ENCODE measurements at places on chromosomes 7 and 10.

DNA sequence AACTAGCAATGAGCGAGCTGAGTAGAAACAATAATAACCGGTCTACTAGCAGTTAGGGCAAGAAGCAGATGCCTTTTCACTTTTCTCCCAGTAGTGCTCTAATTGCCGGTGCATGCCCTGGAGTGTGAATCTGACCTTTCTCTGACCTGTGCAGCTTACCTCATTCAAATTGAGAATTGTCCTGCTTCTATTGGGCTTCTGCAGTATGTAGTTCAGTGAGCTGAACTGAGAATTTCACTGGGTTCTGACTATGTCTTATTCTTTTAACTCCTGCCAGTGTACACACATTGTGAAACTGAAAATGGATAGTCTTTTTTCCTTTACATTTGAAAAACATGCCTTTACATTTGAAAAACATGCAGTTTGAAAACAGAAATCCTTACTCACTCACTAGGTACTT is 157.9 kb upstream of the GRM3 start:
- no peak for DNase-seq

GRCh38 chr7:145986248-145986874 is 130.2 kb upstream of the CNTNAP2 start:
- no peak for DNase-seq

GRCh38 chr7:92872701-92873100 is 36.3 kb upstream of the CDK6 start:
- DNase-seq, result no peak

GRCh38 chr7:153550173-153550572 is 502.0 kb upstream of the DPP6 start:
- no peak for DNase-seq

- no peak for DNase-seq
These were observed 1083.6 kb upstream of the PHF14 start for GRCh38 chr7:9890092-9890491.

DNA sequence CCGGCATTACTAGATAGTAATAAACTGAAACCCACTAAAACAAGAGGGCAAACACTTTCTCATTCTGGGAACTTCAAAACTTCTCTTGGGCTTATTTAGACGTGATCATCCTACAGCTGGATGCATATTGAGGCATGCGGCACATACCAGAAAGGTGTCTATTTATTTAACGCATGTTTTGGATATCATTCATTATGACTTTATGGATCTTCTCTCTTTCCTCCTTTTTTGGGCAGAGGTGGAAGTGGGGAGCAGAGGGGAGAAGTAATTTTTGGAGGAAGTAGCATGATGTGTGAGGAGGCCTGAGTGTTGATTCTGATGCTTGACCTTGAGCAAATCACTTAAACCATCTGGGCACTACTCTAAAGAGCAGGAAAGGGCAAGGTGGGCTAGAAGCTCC is 270.6 kb downstream of the TRIL start:
- no peak for DNase-seq

GRCh38 chr7:65798111-65799075 is 74.5 kb upstream of the VKORC1L1 start:
- DNase-seq, result no peak

DNA sequence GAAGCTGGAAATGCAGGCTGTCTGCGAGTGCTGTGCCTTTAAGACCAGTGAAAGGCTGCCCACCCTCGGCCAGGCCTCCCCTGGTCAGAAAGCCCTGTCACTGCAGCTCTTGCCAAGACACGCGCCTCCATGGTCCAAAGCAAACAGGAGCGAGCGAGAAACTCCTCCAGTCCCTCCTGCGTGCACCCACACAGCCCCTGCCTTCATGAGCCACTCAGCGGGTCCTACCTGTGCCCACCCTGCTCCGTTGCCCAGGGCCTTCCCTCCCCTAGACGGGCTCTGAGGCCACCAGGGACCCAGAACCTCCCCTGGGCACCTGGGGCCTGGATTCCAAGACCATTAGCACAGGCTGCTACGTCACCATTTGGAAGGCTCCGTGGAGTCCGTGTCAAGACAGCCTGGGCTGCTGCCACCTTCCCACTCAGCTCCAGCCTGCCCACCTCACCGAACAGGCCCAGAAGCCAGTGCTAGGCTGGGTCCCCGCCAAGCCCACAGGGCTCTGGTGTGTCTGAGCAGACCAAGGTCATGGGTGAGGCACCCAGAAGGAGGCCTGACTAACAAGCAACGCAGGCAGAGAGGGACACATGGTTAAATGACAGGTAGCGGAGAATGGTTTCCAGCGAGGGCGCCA is 144.5 kb downstream of the NEURL1 start:
- DNase-seq, result no peak

DNA sequence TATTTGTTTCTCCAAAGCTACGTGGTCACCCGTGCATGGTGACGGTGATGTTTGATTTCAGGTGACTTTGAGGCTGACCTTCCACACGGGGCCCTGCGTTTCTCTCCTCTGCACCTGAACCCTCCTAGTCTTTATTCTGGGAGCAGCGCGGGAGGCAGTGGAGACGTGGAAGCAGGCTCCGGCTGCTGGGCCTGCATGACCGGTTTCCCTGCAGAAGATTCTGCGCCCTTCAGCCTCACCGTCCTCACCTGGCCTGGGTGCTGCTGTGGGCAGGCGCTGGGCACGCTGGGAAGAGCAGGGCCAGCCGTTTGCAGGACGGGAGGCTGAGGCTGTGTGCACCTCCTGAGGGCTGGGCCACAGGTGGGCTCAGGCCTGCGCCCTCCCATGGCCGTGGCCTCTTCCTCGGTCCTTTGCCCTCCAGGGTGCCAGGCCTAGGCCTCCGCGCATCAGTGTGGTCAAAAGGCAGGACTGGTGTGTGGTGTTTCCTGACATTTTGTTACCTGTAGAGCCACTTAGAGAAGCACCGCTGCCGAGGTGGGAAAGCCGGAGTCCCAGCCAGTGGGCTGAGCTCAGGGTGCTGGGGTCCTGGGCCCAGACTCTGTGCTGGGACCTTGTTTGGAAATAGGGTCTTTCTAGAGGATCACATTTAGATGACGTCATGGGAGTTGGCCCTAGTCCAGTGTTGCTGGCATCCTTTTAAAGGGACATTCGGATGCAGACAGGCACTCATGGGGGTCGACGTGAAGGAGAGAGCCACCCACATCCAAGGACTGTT is 478.3 kb downstream of the DNAJB6 start:
- no peak for DNase-seq

GRCh38 chr7:69374044-69374425 is 224.2 kb upstream of the AUTS2 start:
- DNase-seq, result no peak

DNA sequence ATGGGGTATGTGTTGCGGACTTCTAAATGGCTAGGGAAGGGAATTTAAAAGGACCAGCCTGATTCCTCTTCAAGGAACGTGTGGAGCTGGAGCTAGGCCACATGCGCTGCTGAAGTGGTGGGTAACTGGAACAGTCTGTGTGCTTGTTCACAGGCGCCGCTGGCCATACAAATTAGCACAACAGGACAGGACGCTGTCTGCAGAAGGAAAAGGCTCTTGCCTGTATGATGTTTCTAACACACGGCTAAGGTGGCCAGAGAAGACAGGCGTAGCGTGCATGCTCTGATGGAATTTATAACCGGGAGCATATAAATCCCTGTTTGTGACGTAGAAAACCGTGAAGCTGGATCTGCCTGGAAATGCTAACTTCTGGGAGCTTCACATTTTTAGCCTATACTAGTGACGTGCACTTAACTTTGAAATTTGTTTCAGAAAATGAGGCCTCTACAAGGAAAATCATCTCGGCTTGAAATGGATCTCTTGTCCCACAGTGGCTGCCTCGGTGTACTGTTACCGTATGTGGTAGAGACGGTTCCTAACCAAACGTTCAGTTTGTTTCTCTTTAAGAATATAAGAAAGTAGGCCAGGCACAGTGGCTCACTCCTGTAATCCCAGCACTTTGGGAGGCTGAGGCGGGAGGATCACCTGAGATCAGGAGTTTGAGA is 569.4 kb downstream of the PTPRN2 start:
- no peak for DNase-seq

- no peak for DNase-seq
These were observed 34.1 kb upstream of the SFRP5 start for GRCh38 chr10:97805949-97806348.

- DNase-seq, result no peak
These were observed 407.1 kb downstream of the NEBL start for GRCh38 chr10:20489961-20490360.

DNA sequence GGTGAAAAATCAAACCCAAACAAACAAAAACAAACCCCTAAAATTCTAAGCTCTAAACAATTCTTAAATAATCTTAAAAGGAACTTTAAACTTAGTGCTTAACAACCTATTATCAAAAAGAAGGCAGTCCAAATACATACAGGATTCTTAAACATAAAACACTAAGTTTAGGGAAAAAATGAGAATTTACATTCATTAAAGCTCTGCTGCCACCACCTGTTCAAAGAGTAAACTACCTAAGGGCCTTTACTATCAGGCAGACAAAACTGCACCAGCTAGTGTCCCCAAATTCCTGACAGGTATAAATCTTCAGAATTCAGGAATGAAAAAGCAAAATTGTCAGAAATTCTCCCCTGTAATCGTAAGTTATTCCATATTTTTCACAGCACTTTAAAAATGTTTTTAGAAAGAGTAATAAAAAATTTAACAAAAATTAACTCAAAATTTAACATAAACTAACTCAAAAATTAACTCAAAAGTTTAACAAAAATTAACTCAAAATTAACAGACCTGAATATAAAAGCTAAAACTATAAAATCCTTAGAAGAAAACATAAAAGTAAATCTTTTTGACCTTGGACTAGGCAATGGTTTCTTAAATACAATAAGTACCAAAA is 55.1 kb downstream of the PDZD8 start:
- no peak for DNase-seq

DNA sequence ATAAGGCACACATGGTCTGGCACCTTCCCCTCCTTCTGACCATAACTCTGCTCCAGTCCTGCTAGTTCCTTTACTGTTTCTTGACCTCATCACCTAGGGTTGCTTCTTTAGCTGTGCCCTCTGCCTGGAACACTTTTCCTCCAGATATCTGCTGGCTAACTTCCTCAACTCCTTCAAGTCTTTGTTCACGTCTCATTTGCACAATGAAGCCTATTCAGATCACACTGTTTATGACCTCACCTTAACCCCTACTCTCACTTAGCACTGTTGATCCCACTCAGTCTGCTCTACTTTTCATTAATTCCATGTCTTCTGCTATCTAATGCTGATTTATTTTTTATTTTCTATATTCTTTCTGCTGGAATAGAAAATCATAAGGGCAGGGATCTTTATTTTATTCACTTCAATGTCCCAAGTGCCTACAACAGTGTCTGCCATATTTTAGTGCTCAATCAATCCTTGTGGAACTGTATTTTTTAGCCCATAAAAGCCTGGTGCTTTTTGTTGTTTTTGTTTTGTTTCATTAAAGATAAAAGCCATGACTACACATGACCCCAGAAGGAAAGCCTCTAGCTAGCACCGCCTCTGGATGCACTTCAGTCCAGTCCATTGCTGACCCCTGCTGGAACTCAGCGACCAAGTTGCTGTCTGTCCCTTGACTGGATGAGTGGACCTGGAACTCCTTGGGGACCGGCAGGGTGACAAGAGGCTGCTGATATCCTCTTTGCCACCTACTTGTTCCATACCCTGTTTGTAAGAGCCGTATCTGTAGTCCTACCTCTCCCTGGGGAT is 12.3 kb downstream of the KLF14 start:
- no peak for DNase-seq

GRCh38 chr10:122113161-122113944 is 124.4 kb downstream of the TACC2 start:
- no peak for DNase-seq

DNA sequence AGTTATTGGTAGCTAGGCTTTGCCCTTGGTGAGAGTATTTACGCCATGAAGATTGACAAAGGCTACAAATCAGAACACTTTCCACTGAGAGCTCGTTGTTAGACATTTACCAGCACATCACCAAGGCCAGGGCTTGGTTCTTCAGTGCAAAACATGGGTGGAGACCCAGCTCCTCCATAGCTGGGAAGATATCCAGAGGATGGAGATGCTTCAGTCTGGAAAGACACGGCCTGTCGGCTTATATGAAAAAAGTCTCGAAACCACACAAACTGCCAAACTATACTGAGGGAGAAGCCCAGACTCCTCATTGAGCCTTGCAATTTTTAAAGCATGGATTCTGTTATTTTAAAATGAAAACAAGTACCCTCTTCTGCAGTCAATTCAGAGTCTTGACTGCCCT is 83.4 kb upstream of the ANLN start:
- DNase-seq, result no peak

- no peak for DNase-seq
These were observed 405.5 kb upstream of the C7orf33 start for GRCh38 chr7:148185041-148185440.

DNA sequence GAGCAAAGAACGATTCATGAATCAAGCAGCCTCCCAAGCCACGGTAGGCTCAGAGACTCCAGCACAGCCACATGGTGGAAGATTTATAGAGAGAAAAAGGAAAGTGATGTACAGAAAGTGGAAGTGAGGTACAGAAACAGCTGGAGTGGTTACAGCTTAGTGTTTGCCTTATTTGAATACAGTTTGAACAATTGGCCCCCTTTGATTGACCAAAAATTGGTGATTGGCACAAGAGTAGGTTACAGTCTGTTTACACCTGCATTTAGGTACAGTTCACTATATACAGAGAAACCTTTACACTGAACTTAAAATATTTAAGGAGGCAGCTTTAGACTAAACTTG is 136.4 kb upstream of the ASAH2 start:
- DNase-seq, result no peak

- DNase-seq, result no peak
These were observed 11.5 kb upstream of the PLAU start for GRCh38 chr10:73899423-73899822.

DNA sequence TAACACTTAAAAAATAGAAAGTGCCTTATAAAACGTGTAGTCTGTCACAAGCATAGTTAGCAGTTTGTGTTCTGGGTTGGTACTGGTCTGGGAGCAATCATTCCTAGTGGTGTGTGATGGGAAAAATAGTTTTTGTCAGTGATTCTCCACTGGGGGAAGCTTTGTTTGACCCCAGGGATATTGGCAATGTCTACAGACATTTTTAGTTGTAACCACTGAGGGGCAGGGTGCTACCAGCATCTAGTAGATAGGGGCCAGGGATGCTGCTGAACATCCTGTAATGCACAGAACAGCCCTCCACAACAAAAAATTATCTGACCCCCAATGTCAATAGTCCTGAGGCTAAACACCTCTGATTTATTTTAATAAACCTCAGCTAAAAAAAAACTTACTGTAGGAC is 51.6 kb upstream of the CREB5 start:
- no peak for DNase-seq

- DNase-seq, result no peak
These were observed 26.1 kb downstream of the LRRTM3 start for GRCh38 chr10:66951896-66952295.

- DNase-seq, result no peak
These were observed 303.6 kb upstream of the PITRM1 start for GRCh38 chr10:3476186-3476585.

DNA sequence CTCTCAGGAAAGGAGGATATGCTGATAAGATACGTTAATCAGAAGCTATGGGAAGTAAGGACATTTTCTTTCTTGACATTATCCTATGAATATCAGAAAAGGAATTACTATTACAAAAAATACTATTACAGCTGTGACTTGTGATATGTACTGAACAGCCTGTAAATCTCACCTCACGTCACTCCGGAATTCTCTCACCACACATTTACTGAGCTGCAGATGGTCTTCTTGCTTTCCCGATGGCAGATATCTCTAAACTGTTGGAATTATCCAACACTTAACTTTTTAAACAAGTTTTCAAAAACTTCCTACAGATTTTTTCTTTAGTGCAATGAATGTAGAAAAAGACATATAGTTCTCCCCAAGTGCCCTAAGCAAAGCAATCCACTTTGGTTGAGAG is 313.4 kb downstream of the GPR37 start:
- DNase-seq, result no peak

Measured in esophagus squamous epithelium (tissue), 5 donors.